ENCODE measurements at places on chromosomes 1 and 21.

- peak; percentile 52 for DNase-seq
These were observed 391 bp upstream of the KIAA1614 start for GRCh38 chr1:180912211-180912800.

DNA sequence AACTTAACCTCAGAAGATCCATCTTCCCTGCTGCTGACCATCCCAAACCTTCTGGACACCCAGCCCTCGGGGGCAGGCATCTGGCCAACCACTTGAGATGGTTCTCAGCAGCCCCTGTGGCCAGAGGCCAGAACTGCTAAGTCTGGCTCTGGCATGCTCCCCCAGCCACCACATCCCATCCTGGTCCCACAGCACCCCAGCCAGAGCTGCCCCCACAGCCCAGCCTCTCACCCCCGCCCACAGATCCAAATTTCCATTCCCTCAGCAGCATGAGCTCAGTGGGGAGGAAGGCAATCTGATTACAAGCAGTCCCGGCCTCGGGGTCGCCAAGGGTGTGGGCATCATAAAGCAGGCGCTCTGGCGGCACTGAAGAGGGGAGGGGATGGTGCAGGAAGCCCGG lies 45.6 kb downstream of the GLIS1 start:
- DNase-seq = no peak

GRCh38 chr1:6625584-6626149 lies 999 bp downstream of the THAP3 start:
- DNase-seq = peak; percentile 60

GRCh38 chr1:65045022-65045817 lies 78.9 kb upstream of the JAK1 start:
- DNase-seq = no peak

DNA sequence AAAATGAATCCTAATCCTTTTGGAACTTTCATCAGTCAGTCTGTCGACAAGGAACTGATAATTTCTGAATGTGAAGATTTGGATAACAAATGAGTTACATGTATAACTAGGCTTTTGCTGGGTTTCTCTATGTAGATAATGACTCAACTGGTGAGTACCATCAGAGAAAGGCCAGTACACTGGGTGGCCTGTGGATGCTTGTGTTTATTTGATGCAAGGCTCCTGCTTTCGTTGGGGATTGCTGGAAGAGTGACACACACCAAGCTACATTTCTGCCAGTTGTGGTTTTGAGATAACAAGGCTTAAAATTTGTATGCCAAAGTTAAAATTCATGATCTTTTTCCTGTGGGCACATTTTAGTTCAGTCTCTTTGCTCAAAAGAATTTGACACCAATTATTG lies 115.7 kb upstream of the UBE2U start:
- DNase-seq = peak; percentile 75

- no peak for DNase-seq
These were observed 4.6 kb downstream of the FDPS start for GRCh38 chr1:155313261-155313660.

GRCh38 chr1:180899262-180899661 lies 13.4 kb upstream of the KIAA1614 start:
- DNase-seq = no peak

DNA sequence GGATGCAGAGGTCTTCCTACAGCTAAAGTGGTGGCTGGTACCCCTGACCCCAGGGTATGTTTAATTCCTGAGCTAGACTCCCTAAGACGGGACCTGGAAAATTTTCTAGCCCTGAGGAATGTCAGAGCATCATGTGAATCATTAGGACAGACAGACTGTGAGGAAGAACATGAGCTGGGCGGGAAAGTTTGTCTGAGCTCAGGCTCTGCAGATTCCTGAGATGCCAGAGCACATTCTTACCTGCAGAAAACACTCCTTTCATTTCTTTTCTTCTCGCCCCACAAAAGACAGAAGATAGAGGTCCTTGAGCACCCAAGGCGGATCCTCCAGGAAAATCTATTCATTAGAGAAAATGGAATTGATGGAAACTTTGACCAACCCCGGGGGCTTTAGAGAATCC lies 6.5 kb downstream of the CAPN2 start:
- no peak for DNase-seq

DNA sequence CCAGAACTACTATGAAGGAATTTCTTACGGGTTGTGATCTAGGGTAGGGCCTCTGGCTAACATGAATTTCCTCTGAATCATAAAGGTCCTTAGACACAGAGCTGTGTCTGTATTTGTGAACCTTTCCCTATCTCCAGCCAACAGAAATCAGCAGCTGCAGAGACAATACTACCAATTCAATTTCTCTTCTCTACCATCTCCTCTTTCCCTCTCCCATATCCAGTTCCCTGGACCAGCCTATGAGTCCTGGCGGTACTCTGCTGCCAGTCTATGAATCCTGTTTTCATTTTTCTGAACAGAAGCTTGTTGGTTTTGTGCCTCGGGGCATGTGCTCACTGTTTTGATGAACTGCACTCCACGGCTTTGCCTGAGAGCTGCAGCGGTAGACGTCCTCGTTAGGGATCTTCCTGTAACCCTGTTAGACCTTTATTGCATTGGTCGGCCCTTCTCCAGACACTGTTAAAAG lies 458.0 kb upstream of the VAMP3 start:
- no peak for DNase-seq

- DNase-seq = no peak
These were observed 5.7 kb upstream of the OR14A16 start for GRCh38 chr1:247829656-247830055.

DNA sequence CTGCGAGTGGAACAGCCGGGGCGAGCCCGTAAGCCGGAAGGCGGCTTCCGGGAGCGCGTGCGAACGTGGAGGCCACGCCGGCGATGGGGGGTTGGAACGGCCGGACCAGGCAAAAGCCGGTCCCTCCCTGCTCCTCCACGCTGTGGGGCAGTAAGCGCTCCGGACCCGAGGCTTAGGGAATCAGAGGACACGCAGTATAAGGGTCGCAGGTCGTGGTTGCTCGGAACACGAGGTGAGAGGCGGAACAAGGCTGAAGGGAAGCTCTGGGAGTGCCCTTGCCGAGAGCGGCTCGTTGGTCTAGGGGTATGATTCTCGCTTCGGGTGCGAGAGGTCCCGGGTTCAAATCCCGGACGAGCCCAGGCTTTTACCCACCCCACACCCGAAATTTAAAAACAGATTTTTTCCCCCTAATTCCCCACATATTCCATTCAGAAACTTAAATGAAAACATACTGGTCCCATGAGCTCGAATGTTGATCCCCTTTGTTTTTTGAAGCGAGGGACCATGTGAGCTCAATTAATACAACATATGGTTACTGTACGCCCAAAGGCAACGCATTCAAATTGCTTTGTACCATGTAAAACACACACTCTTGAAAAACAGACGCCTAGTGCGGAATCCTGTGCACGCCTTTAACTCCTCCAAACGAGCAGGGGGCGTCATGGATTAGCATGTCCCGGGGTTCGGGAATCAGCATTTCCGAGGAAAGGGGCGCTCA lies 7.2 kb upstream of the MPZL1 start:
- DNase-seq = peak; percentile 82

DNA sequence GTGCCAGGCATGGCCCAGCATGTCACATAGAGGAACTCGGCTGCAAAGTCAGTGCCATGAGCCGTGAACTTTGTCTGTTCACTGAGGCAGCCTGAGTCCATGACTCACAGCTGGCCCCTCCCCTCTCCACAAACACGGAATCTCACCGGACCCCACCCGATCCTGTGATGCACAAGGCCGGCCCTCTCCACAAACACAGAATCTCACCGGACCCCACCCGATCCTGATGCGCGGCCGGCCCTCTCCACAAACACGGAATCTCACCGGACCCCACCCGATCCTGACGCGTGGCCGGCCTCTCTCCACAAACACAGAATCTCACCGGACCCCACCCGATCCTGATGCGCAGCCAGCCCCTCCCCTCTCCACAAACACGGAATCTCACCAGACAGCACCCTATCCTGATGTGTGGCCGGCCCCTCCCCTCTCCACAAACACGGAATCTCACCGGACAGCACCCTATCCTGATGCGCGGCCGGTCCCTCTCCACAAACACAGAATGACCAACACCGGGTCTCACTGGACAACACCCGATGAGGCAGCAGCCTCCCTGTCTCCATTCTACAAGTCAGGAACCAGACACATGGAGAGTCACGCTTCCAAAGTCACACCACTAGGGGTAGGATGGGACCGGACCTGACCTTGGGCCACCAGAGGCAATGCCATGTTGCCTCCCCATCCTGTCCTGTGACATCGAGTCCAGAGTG lies 39.6 kb upstream of the GPR153 start:
- no peak for DNase-seq

- DNase-seq = no peak
These were observed 9.1 kb upstream of the TRABD2B start for GRCh38 chr1:48006264-48006663.

DNA sequence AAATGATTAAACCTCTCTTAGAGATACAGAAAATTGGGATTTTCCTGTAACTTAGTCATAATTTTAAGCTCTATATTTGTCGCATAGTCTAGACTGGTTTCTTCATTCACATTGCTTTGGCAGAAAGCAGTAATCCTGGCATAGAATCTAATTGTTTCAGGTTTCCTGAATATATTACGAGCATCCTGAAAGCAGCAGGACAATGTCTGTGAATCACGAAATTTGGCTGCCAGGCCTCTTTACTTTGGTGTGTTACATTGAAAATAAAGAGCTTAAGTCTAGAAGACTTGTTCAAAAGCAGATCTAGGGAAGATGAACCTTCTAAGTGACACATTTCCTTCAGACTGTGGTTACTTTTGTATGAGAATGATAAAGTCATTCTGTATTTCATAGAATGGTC lies 72.2 kb downstream of the TDRD5 start:
- DNase-seq = no peak

DNA sequence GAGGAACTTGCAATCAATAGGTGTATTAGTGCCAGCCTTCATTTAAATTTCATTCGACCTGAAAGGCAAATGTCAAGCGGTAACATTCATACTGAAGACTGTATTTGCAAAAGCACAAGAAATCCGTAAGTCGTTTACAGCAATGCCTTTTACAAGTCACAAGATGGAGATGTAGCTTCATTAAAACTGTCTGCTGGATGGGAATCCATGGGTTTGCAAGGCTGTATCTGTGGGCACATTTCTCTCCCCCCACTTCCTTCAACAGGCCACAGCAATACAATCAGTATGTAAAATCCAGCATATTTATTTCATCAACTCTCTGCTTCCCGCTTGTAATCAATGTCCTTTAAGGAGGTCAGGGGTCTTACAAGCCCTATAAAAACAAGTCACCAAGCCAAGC lies 147.1 kb downstream of the SLC45A1 start:
- DNase-seq = peak; percentile 70

DNA sequence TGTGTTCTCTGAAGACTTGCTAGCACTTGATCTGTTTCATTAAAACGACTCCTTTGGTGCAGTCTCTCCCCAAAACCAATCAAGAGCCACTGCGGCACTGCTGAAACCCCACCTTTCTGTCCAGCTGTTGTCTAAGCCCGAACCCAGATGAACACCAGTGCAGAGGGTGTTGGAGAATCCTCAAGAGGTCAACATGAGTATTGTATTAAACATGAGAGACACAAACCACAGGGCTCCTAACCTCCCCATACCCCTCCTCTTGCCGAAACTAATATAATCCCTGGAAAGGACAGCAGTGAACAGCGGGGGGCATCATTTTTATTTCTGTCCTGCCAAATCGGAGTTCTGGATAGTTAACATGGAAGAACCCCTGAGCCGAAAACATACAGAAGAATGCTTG lies 333.9 kb downstream of the CAMTA1 start:
- no peak for DNase-seq

All from fibroblast of gingiva (primary cell).